ENCODE measurements at places on chromosomes 16 and 17. TPM values are rescaled to one million over a fixed set of nuclear protein-coding genes. Genes with fewer than 3 reads are reported as not detected.

Gene ZG16B
- 0.62 TPM for total RNA-seq

Gene NKD1
- total RNA-seq: 0.15 TPM

Gene TEX14
- total RNA-seq: 0.22 TPM

Gene SCNN1G
- 1.2 TPM for total RNA-seq

Gene HS3ST4
- not detected for total RNA-seq

Gene USP43
- 4.0 TPM for total RNA-seq

Gene SERPINF2
- total RNA-seq: 2.9 TPM

Gene TSPAN10
- total RNA-seq: 4.7 TPM

Gene NME3
- 31.2 TPM for total RNA-seq

Gene DUS2
- 16.0 TPM for total RNA-seq

Gene MEOX1
- not detected for total RNA-seq

Gene CDH8
- total RNA-seq: 0.63 TPM

Gene SOCS1
- 9.1 TPM for total RNA-seq

Gene PLEKHH3
- 14.3 TPM for total RNA-seq

Gene RPGRIP1L
- total RNA-seq: 10.5 TPM

Gene FNDC8
- total RNA-seq: not detected

Gene OR1A1
- not detected for total RNA-seq

Gene PDILT
- not detected for total RNA-seq

Gene PDE6G
- 2.0 TPM for total RNA-seq

Gene HOXB1
- total RNA-seq: not detected

Gene KRT39
- total RNA-seq: not detected

Gene MT3
- total RNA-seq: not detected

Gene TBC1D24
- total RNA-seq: 7.5 TPM

Gene TLCD1
- total RNA-seq: 51.1 TPM

Gene TGFB1I1
- total RNA-seq: 38.0 TPM

Gene CIITA
- 0.05 TPM for total RNA-seq

Gene LGALS9C
- not detected for total RNA-seq

Gene KRTAP4-5
- not detected for total RNA-seq

Gene SP6
- total RNA-seq: 4.3 TPM

Gene SCN4A
- 0.20 TPM for total RNA-seq

Gene SLC6A2
- not detected for total RNA-seq

Gene MYH10
- 16.1 TPM for total RNA-seq

Gene SLFN14
- not detected for total RNA-seq

Gene UMOD
- total RNA-seq: not detected

Gene WWP2
- total RNA-seq: 23.3 TPM

Gene CCL4L2
- total RNA-seq: not detected

Gene IST1
- 159 TPM for total RNA-seq

Gene CACNG1
- total RNA-seq: not detected

Gene RDM1
- 3.1 TPM for total RNA-seq

Gene TBC1D3
- 0.07 TPM for total RNA-seq

Gene VAMP2
- 31.2 TPM for total RNA-seq

Gene NPIPB6
- 1.8 TPM for total RNA-seq

Gene CNTROB
- total RNA-seq: 38.5 TPM

Measured in A549 treated with Mapracorat at 1 μM for 4 hours (cell line).